Astrocyte (in vitro differentiated cells and primary cell): ENCODE measurements at places on chromosomes 6 and 20. TPM values are rescaled to one million over a fixed set of nuclear protein-coding genes. Genes with fewer than 3 reads are reported as not detected.

DNA sequence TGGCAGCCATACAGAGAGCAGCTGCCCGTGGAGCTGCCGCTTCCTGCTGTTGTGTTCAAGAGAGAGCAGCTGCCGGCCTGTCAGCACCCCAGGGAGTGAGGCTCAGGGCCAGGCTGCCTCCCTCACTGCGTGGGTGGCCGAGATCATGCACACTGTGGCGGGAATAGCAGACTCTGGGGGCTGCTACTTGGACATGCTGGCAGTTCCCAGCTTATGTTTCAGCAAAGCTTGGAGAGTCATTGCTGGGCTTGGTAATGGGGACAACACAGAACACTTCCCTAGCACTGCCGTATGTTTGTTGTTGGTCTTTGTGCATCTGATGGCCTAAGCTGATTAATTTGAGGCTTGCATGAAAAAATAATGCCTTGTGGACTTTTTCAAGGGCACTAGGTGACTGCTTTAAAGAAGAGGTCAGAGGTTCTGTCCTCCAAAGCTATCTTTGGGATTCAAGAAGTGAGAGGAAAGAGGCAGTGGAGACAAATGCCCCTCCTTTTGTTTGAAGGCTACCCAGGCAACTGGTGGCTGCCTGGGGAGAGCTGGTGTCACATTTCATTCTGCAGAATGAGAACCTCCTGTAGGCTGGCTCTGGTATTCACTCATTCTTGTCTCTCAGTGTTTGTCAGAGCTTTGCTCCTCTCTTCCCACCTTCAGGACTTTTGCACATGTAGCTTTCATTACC, 18.8 kb downstream of the MRAP2 start:
- H3K27me3 ChIP-seq, result peaks cover 2% of the 10 kb centered on the region
- H3K36me3 ChIP-seq, result no peaks in the 10 kb centered on the region
- no peak overlapping the region for H3K4me3 ChIP-seq
- H3K27ac ChIP-seq, result no peak overlapping the region
- peak; percentile 50 for DNase-seq
- H3K4me1 ChIP-seq, result peaks cover 8% of the 10 kb centered on the region

DNA sequence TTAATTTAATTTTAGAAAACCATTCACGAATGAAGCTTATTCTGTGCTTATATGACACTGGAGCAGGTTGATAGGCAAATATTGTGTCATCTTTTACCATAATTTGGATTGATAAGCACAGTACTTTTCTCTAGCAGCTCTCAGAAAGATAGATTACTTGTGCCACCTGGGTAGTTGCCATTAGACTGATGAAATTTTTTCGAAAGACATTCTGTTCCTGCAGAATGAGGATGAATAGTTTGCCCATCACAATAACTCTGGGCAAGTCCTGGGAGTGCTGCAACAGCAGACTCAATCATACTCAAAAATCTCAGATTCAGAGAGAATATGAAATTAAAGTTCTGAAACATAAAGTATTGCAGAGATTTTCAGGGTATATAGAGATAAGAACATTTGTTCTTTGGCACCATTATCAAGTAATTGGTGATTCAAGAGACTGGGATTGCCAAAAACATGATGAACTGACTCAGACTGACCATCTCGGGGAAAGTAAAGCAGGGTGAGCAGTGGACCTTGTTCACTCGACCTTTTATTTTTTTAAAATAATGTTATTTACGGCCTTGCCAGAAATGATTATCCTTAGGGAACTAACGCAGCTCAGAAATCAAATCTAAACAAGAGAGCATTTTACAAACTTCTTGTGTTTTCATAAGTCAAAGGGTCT, 65.8 kb upstream of the PTCHD4 start:
- no peaks in the 10 kb centered on the region for H3K36me3 ChIP-seq
- H3K4me1 ChIP-seq, result no peaks in the 10 kb centered on the region
- H3K27ac ChIP-seq, result no peak overlapping the region
- no peaks in the 10 kb centered on the region for H3K27me3 ChIP-seq

DNA sequence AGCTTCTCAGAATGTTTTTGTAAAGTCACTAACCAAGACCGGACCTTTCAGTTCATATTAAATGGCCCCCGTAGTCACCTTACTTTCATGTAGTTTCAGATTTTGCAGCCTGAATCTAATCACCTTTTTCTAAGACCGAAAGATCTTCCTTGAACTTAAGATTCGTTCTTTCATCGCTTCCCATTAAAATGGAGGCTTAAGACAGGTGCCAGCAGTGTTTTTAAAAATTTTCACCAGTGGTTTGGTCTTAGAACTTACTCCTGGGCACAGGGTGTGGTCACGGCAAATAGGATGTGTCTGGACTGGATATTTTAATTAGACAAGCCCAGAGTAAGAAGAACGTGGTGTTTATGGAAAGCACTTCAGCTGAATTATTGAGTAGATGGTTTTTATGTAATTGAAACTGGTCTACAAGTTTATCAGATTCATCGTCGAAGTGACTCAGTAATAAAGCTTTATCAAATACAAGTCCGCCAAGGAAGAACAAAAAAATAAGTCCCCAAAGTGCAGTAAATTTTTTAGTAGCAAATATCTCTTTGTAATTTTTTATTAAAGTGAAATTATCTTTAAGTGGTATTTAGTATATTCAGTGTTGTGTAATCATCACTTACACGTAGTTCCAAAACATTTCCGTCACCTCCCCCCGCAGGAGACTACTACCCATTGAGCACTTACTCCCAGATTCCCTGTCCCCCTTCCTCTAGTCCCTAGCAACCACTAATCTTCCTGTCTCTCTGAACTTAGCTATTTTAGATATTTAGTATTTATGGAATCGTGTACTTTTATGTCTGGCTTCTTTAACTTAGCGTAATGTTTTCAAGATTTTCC, 868 bp downstream of the SRSF3 start:
- H3K27ac ChIP-seq, result peak overlapping the region; percentile 99
- H3K4me1 ChIP-seq, result peaks cover 37% of the 10 kb centered on the region
- peaks cover 38% of the 10 kb centered on the region for H3K36me3 ChIP-seq
- no peaks in the 10 kb centered on the region for H3K27me3 ChIP-seq
- peak overlapping the region; percentile 98 for H3K4me3 ChIP-seq

- no peaks in the 10 kb centered on the region for H3K36me3 ChIP-seq
- no peaks in the 10 kb centered on the region for H3K27me3 ChIP-seq
- H3K27ac ChIP-seq, result no peak overlapping the region
- no peak for DNase-seq
- H3K4me3 ChIP-seq, result no peak overlapping the region
- peaks cover 28% of the 10 kb centered on the region for H3K4me1 ChIP-seq
These were observed 25.8 kb upstream of the RTF2 start for GRCh38 chr20:56442389-56443365.

DNA sequence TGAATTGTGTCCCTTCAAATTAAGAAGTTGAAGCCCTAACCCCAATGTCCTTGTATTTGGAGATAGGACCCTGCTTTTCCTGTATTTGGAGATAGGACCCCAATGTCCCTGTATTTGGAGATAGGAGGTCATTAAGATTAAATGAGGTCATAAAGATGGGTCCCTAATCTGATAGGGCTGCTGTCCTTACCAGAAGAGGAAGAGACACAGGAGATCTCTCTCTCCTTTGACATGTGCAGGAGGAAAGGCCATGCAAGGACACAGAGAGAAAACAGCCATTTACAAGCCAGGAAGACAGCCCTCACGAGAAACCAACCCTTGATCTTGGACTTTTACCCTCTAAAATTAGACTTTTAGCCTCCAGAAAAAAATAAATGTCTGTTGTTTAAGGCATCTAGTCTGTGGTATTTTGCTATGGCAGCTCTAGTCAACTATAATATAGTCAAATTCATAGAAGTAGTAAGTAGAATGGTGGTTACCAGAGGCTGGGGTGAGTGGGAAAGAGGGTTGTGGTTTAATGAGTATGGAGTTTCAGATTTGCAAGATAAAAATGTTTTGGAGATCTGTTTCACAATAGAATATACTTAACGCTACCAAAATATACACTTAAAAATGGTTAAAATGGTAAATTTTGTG, 59.3 kb downstream of the UBE3D start:
- no peak overlapping the region for H3K4me3 ChIP-seq
- H3K27ac ChIP-seq, result no peak overlapping the region
- no peak for DNase-seq
- no peaks in the 10 kb centered on the region for H3K36me3 ChIP-seq

DNA sequence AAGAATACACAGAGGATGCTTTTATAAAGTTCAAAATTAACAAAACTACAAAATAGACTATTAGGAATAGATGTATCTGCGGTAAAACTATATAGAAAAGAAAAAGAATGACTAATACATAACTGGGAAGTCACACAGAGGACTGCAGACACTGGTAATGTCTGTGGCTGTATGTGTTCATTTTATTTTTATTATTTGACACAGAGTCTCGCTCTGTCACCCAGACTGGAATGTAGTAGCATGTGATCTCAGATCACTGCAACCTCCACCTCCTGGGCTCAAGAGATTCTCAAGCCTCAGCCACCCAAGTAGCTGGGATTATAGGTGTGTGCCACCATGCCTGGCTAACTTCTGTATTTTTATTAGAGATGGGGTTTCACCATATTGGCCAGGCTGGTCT, 38.9 kb downstream of the ESF1 start:
- no peaks in the 10 kb centered on the region for H3K4me1 ChIP-seq
- H3K27me3 ChIP-seq, result no peaks in the 10 kb centered on the region
- H3K36me3 ChIP-seq, result peaks cover 4% of the 10 kb centered on the region
- no peak overlapping the region for H3K27ac ChIP-seq
- DNase-seq, result no peak

DNA sequence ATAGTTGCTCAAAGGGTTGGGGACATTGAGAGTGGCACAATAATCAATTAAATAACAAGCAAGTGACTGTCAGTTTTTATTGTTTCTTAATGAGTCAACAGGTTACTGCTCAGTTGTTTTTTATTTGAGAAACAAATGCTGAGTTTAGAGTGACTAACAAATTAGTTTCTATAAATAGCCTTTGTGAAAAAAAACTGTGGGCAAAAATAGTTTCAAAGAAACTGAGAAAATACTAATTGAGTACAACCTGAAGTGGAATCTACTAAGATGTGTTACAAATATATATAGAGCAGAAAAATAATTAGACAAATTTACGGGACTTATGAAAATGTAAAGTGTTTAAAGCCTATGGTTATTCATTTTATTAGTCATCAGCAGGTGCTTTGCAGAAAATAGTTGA, 22.3 kb downstream of the BEND6 start:
- no peaks in the 10 kb centered on the region for H3K27me3 ChIP-seq
- no peaks in the 10 kb centered on the region for H3K4me1 ChIP-seq

- no peaks in the 10 kb centered on the region for H3K4me1 ChIP-seq
- no peak overlapping the region for H3K27ac ChIP-seq
- H3K36me3 ChIP-seq, result no peaks in the 10 kb centered on the region
These were observed 248.4 kb downstream of the PACRG start for GRCh38 chr6:162976141-162976540.

DNA sequence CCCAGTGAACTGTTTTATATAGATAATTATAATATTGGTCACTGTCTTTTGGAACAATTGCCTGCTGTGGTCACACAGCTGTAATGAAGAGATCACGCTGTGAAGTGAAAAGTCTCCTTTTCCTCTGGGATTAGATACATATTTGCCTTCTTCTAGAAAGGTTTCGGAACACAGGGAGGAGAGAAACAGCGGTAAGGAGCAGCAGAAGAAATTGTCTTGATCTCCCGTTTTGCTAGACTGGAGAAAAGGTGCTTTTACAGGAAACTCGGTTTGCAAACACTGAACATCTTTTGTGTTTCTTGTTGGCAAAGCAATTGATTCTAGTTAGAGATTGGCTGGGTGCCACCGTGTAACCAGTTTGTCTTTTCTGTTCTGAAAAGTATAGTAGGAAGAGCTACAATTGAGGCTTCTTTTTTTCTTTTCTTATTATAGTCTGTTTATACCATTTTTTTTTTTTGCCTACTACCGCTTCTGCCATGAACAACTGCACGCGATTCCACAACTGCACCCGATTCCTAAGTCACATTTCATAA, 404.1 kb upstream of the ID4 start:
- H3K36me3 ChIP-seq, result no peaks in the 10 kb centered on the region
- no peak overlapping the region for H3K4me3 ChIP-seq
- no peak for DNase-seq

DNA sequence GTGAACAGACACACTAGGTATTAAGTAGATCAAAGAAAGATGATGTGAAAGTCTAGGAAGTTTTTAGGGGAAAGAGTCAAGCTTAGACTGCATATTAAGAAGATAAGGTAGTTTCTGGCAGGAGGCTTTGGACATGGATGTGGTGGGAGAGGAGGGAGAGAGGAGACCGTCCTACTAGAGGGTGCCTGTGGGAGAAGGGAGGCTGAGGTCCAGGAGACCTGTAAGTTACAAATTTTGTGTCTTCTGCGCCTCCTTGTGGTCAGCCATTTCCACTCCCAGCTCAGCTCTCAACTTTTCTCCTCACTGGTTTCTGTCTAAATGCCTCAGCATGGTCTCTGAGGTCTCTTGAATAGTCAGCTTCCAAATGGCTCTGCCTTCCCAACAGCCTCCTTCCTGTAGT, 193.5 kb downstream of the UNC5CL start:
- H3K27ac ChIP-seq, result no peak overlapping the region
- H3K27me3 ChIP-seq, result peaks cover 11% of the 10 kb centered on the region
- DNase-seq, result peak; percentile 10

Gene TENT5A
- total RNA-seq, result 17.8 and 19.7 TPM in 2 replicates

Gene FNDC11
- total RNA-seq, result 0.19 and 0.20 TPM in 2 replicates

Gene SCGN
- total RNA-seq, result not detected in 2 replicates
